ENCODE measurements at places on chromosomes 3 and 15.
A peak's percentile ranks its signal among the peaks of the same experiment; 100 is the strongest.

DNA sequence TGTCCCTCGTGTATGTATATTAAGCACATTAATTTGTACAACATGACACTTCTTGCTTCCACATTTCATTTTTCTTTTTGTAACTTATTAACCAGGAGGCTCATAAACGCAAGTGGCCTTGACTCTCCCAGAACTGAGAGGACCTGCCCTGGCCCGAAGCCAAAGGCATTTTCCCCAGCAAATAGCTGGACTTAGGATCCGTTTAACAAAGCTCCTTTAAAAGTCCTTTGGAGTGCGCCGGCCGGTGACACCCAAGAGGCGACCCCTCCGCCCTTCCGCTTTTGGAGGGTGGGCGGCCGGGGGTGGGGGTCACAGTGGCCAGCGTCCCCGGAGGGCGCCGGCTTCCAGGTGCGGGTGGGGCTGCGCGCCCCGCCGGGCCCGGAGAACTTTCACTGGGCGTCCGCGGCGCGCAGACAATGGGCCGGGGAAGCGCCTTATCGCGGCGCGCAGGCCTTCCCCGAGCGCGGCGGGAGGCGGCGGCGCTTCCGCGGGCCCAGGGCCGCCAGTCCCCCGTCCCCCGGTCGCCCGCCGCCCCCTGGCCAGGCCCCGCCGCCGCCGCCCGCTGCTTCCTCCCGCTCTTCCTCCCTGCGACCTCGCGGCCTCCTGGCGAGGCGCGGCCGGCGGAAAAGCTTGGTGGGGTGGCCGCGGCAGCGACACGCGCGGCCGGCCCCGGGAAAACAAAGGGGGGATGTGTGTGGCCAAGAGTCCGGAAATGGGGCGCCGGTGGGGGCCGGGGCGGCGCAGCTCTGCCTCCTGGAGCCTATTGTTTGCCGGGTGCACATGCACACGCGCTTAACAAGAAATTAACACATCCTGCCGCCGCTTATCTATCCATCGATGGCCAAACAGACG is 613.4 kb downstream of the MCTP2 start:
- peak; percentile 78 for ATAC-seq

DNA sequence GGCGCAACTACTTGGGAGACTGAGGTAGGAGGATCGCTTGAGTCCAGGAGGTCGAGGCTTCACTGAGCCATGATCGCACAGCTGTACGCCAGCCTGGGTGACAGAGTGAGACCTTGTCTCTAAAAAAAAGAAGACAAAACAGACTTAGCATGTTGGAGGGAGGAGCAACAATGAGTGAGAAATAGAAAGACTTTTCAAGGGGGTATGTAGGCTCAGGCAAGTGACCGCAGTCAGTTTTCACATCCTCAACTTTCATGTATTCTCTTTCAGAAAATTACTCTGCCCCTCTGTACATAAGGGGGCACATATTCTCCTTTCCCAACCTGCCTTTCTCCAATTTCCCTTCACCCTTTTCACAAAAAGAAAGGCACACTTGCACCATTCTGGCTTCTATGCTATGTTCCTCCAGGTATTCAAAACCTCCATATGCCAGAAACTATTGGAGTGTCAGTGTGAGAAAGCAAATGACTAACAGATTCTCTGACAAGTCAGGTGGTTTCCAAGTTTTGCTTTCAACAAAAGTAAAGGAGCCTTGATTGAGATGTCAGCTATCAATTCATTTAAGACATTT is 7.6 kb downstream of the NSUN3 start:
- ATAC-seq = no peak

DNA sequence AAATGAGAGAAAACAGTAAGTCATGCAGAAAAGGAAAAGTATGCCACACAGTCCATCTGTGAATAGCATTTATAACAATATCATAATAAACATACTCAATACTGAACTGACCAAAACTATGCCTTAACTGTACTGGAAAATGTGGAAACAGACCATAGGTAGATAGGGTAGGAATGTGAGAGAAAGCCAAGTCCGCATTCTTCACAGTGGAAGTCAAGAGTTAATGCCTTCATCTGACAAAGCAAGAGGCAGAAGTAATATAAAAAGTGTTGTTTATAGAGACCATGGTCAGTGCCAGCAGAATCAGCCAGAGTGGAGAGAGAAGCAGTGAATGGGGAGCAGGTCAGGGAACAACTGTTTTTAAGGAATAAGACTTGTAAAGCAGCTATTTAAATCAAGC is 52.3 kb downstream of the KBTBD12 start:
- ATAC-seq = peak; percentile 18

DNA sequence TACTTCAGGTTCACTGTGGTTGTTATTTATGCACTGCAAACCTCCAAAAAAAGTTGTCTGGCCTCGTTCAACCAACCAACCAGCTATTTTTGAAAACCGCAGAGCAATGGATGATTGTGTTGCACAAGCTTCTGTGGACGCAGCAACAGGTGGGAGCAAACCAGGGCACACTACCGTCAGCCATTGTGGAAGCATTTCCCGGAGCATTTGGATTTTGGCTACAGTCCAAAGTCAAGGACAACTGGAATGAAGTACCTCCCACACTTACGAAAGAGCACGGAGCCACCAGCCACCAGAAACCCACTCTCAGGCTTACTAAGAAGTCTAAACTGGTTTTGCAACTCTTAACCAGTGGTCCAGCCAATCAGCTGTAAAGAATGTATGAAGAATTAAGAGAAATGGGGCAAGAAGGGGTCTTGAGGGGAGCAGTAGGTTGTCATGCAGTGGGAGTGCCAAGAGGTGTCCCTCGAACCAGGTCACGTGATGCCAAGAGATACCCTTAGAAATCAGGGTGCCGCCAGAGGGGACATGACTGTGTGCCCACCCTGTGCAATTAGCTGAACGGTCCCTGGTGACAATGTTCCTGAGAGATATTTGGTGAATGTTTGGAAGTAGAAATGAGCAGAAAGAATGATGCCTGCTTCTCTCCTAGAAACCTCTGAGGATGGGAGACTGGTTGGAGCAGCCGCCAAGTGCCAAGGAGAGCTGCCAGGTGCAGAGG is 68.9 kb upstream of the PCSK6 start:
- no peak for ATAC-seq

Measured in motor neuron (in vitro differentiated cells).